ENCODE measurements at places on chromosomes 12 and 14.
A peak's percentile ranks its signal among the peaks of the same experiment; 100 is the strongest.

- peak; percentile 29 for DNase-seq
Measured at GRCh38 chr12:460261-461230, 807 bp downstream of the B4GALNT3 start.

DNA sequence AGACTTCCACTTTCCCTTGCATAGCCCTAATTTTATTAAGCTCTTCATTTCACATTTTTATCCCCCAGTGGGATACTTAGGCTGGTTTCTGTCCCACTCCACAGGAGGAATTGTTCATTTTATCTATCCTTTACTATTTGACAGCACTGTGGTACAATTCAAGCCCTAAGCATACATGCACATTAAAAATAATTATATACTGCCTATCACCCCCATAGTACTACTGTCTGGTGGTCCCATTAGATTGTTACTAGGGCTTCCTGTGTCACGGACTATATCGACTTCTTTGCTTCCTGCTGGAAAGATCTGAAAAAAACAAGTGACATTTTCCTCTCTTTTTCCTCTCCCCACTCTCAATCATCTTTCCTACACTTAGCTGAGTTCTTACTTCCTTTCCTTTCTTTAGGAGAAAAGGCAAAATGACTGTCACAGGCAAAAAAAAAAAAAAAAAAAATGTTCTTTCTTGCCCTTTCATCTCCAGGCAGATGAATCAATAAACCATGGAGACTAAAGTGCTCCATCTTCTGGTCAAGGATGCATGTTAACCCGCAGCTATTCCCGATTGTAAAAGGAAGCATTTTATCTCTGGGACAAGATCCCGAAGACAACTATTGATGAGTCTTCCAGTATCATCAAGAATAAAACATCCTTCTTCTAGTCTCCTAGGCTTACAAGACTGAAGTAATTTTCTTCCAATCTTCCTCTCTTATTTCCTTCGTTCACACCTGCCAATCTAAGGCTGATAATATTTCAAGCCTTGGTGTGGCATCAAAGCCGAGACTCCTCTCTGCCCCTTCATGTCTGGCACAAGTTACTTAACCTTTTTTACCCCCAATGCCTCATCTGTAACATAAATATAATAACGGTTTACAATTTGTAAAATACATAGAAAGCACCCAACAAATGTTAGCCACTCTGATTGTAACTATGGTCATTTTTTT, 94.4 kb upstream of the PLEKHG7 start:
- DNase-seq: peak; percentile 41

DNA sequence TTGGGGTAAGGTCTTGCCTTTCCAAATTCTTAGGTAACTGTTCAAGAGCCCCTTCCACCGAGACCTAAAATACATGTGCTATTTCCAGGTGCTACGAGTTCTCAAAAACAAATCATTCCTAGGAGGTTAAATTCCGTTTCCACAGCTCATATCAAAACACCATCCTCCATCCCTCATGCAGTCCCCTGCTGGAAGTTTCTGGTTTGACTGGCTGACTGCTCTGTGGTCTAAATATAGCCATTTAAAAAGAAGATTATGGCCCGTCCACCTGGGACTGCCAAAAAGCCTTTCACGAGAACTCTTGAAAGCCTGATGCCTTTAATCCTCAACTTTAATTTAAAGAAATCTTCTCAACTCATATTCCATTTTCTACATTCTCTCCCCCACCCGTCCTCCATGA, 201.5 kb upstream of the MYL2 start:
- DNase-seq: no peak

GRCh38 chr14:68247274-68247673, 427.7 kb downstream of the RAD51B start:
- no peak for DNase-seq

- no peak for DNase-seq
Measured at GRCh38 chr12:57193706-57194245, 22.8 kb upstream of the NXPH4 start.

DNA sequence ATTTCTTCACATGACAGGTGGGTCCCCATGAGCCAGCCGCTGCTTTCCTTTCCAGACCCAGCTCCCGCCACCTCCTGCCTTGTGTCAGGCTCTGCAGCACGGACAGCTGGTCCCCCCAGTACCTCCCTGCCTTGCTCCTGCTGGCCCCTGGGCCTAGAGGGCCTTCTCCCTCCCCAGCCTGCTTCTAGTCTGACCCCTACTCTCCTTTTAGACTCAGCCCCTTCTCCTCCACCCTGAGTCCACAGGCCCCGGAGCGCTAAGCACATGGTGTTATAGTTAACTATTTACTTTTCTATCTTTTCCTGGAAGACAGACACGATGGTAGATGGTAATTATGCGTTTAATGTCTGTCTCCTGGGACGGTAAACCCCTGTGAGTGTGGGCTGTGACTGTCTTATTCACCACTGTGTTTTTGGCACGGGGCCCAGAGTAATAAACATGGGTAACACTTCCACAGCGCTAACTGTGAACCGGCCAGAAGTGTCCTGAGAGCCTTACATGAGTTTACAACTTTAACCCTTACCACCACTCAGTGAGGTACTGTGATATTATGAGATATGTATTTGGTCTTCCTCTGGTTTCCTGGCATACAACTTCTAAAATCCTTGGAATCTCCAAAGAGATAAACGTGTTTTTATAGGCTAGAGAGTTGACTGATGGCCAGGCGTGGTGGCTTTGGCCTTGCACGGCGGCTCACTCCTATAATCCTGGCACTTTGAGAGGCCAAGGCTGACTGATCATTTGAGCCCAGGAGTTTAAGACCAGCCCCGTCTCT, 41.2 kb downstream of the DGLUCY start:
- DNase-seq: no peak

DNA sequence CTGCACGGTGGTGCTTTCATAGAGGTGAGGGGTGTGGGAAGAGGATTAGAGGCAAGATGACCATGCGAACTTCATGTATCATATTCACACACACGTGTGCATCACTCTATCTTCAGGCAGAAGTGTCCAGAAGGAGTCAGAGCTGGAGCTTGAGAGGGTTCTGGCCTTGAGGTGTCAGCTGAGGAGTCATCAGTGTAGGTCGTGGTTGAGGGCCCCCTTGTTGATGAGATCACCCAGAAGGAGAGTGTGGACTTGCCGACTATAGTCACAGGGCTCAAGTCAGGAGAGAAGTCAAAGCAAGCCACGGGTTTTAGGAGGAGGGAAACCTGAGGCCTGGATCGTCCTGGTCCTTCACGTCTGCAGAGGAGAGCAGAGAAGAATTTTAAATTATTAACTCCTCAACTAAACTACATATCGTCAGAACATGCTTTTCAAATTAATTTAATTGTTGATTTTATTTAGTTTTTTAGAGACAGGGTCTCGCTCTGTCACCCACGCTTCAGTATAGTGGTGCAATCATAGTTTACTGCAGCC, 25.4 kb downstream of the EML1 start:
- DNase-seq: no peak

- DNase-seq: no peak
Measured at GRCh38 chr12:116171549-116171948, 105.9 kb downstream of the MED13L start.
